ENCODE measurements at places on chromosomes 7 and 10. TPM values are rescaled to one million over a fixed set of nuclear protein-coding genes. Genes with fewer than 3 reads are reported as not detected.

DNA sequence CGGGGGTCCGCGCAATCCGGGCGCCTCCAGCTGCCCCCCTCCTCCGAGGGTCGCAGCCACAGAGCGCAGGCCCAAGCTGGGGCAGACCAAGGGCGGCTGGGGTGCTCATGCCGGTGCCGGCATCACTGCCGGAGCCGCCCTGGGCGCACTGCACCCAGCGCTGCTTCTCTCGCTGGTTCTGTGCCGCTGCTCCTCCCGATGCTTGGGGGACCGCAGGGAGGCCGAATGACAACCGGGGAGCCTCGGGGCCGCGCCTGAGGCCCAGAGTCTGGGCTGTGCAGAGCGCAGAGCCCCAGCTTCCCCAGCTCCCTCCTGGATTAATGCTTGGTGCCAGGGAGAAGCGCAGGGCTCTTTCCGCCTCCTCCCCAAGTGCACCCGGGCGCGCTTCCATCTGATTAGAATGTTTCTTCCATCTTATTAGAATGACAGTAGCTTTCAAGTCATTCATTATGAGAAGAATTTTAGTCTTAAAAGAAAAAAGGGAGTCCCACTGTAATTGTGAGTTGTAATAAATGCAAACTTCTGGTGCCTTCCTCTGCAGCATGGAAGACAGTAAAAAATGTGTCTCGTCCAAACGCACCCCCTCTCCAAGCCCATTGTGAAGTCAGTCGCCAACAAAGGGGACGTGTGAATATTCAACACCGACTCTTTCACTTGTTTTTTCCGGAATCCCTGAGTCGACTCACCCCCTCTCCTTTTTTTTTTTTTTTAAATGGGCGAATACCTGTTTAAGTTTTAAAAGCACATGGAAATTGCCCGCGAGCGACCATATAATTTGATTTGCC lies 19.5 kb upstream of the PTF1A start:
- no peak for DNase-seq

GRCh38 chr7:101803203-101804087 lies 14.0 kb upstream of the CUX1 start:
- no peak for DNase-seq

DNA sequence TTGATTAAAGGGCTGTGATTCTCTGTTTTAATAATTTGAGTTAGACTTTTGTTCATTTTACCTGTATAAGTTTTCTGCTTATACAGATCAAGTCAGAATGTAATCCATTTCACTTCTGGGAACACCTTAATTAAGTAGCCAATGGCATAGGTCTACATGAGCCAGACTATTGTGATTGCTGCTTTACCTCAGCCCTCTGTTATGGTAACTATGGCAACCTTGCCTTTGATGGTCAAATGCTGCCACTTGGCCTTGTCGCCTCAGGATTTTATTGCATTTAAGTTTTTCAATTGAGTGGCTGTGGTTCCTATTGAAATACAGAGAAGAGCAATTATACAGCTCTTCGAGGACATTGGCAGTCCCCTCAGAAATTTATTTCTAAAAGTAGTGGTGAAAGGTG lies 64.3 kb upstream of the TMEM106B start:
- DNase-seq, result no peak

- DNase-seq, result peak; percentile 88
Observed at GRCh38 chr7:149147072-149147751, at the start of gene ZNF398. Gene ZNF398, plus strand, starts transcription at chr7:149147453. Its CDS starts 290 bp downstream, at chr7:149147743.

GRCh38 chr7:70953796-70954195 lies 178.1 kb upstream of the GALNT17 start:
- no peak for DNase-seq

- no peak for DNase-seq
Observed at GRCh38 chr7:127584648-127585043, 750 bp downstream of the GCC1 start.

DNA sequence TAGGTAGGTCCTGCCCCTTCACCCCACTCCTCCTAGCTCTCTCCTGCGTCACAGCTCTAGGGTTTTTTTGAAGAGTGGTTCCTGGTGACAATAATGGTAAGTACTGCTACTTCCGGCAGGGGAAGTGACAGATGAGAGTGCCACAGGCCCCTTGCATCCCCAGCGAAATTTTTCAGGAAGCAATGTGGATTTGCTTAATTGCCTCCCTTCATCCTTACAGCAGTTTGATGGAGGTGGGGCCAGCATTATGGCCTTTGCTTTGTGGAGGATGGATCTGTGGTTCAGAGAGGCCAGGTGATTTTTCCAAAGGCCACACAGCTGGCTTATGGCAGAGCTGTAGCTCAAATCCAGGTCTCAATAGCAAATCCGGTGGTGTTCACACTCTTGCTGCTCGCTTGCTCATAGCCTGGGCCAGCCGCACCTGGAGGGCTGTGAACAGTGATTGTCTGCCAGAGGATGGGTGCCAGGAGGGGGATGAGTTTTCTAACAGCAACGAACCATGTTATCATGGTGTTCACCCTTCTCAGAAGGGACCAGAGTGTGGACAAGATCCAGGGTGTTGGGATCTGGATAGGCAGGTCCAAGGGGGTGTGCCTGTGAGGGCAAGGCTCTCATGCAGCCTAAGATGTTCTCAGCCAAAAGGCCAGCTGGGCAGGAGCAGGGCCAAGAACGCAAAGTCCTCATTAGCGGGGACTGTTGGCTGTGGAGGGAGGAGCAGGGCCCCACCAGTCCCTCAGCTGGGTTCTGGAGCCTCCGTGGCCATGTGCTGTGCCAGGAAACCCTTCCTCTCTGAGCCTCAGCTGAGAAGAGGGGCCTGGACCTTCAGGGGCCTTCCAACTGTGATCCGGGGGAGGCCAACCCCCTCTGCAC lies 89.0 kb downstream of the EMX2 start:
- no peak for DNase-seq

GRCh38 chr10:80567292-80567691 lies 29.6 kb downstream of the SH2D4B start:
- no peak for DNase-seq

DNA sequence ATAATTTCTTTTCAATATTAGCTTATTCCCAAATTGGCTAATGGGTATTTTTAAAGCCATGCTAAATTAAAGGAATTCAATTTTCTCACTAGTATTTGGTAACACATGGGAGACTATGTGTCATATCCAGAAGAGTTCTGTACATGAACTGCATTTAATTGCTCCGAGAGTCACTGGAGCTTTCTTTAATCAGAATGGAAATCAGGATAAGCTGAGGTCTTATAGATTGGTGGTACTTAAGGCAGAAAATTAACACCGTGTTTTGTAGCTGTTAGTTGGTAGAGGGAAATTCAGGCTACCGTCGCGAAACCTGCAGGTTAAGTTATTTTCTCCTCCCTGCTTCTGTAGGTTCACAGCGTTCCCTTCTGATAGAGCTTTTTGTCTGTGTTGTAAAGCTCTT lies at the start of gene WEE2:
WEE2 (plus strand) TSS at position 3 of the 400 bp plus-strand sequence. CDS start 406 bp downstream, outside the sequence.
- no peak for DNase-seq

- no peak for DNase-seq
Observed at GRCh38 chr10:10845826-10846503, 171.7 kb upstream of the CELF2 start.

DNA sequence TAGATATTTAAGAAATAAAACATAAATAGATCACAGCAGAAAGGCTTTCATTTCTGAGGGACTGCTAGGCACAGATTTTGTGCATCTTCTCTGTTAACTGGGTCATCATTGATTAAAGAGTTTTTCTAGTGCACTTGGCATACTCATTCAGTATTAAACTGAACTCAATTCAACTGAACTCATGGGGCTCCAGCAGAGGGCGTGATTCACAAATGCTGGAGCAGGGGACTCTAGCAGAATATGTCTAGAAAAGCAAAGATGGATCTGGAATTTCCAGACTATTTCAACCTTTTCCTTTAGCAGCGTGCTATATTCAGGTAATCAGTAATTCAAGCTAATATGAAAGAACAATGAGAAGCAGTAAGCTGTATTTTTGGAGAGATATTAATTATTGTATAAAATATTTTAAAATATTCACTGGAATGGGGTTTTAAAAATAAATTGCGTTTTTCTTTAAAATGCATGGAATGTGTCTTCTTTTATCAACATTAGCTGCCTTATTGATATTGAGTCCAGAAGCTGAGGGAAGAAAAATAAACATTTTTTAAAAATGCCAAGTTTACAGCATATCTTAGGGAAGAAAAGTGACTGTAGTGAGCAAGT lies 296.8 kb upstream of the CACNA2D1 start:
- no peak for DNase-seq

GRCh38 chr10:129253161-129253864 lies 213.7 kb upstream of the MGMT start:
- DNase-seq, result no peak

DNA sequence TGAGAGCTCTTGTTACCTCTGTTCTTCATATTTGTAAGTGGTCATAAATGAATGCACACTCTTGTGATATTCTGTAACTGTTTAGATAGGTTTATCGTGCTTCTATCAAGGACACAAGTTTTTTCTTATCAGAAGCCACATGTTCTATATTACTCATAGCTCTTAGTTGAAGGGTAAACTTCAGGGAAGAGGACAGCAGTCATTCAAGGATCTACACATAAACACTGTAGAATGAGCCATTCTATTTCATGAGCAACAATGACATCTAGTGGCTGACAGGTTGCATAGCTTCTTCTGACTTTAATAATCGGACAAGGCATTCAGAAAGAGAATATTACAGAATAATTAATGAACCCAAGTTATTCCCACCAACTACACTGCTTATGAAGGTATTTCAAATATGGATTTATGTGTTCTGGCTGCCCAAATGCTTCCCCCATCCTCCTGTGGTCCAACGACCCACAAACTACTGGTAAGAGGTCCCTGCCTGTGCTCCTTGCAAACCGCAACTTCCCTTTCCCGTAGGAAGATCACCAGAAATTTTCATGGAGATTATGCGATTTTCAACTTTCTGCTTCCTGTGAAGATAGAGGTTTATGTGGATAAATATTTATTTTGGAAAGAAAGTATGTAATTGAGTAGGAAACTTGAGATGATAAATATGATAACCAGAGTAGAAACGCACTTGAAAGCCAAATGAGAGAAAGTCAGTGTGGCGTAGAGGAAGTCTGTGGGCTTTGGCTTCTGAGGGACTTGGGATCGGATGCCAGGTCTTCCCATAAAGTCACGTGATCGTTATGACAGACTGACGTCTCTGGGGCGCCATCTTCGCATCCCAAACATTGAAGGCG lies 16.8 kb upstream of the ABCB5 start:
- DNase-seq, result peak; percentile 61

GRCh38 chr7:4079366-4079765 lies 602.7 kb upstream of the FOXK1 start:
- DNase-seq, result no peak

DNA sequence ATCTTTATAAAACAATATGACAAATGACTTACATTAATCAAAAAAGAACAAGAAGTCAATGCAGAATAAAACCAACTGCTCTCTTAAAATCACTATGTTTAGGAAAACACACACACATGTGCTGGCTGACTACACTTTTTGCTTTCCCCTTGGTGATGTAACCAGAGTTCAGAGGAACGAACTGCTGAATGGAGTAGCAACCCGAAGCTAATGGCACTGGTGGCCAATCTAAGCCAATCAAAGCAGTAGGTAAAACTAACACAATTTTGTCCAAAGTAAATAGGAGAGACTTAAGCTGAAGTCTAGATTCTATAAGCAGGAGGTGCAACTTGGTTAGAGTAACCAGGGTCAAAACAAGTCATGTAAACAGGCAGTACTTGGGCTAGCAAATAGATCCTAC lies 33.2 kb upstream of the CUBN start:
- DNase-seq, result no peak

The RBP4 gene
- polyA plus RNA-seq, result 16.0 TPM

The MACROH2A2 gene
- polyA plus RNA-seq, result 20.5 TPM

The HSPA12A gene
- 8.0 TPM for polyA plus RNA-seq

The HYAL4 gene
- not detected for polyA plus RNA-seq

The OR9A2 gene
- polyA plus RNA-seq, result not detected

Measured in hindlimb muscle (tissue), 1 donor.